ENCODE measurements at places on chromosomes 4 and X.

- no peak for DNase-seq
These were observed 1.7 kb downstream of the PPP2R2C start for GRCh38 chr4:6470502-6471306.

DNA sequence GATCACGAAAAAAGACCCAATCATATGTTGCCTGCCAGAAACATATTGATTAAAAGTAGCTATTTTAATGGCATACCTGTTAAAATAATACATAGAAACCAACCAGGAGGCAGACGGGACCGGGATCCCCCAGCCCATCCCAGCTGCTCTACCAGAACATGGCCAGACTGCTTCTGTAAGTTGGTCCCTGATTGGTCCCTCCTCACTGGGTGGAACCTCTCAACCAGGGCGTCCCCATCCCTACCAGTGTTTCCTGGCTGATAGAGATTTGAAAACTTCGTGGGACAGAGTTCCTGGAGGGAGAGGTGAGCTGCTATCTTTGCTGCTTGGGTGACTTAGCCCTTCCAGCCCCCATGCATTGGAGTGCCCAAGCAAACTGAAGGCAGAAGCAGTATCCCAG, 256.2 kb downstream of the TRAM1L1 start:
- DNase-seq, result no peak

DNA sequence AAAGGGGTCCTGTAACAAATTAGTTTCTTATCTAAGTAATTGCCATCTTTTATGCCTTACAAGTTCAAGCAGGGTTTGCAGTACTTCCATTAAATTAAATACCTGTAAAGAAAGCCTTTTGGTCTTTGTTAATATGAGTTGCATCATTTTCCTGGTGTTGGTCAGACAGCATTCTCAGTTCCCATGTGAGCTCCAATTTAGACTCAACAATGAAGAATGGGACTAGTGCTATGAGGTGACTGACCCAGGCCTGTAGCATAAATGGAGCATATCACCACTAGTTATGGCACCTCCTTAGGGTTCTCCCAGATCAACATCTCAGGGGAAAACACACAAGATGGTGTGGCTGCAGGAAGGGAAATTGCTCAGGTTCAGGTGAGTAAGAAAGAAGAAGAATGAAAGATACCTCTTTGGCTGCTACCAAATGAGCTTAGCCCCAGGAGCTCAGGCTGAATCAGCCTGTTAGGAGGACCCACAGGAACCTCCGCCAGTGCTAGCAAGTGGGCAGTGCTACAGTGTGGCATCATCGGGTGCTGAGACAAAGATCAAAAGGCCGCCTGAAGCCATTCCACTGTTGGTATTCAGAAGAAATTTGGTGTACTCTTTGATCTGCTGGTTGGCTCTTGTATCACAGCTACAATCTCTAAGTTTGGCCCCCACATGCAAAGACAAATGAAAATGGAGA, 1.8 kb downstream of the TTC29 start:
- DNase-seq, result no peak

DNA sequence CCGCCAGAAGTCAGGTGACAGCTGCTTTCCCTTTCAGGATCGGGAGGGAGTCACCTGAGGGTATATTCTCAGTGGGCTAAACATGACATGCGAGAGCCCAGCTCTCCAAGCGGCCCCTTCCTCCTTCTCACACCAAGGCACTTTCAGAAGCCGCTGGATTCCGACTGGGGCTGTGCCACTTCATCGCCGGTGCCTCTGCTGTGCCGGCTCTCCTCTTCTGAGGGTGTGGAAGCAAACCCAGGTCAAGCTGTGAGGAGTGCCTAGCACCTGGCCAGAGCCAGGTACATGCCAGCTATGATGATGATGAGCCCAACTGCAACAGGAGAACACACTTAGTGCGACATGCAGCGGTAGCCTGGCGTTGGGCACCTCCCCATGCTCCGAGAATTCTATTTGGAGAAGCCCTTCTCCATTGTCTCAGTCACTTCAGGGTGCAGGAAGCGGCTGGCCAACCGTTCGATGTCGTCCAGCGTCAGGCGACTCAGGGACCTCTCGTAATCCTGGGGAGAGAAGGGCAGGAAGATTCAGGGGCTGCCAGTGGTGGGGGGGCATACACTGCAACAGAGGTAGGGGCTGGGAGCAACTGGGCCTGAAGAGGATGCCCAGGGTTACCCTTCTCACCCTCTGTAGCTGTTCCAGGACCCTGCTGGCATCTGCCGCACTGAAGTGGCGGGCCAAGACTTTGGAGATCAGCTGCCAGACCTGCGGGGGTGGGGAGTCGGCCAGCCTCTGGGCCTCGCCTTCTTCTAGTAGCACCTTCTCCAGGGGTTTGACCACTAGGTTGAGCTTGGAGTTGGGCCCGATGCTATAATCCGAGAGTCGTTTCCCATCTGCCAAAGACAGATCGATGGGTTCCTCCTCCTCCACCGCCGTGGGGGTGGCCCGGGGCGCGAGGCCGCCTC, 1.0 kb downstream of the UBL4A start:
- no peak for DNase-seq

DNA sequence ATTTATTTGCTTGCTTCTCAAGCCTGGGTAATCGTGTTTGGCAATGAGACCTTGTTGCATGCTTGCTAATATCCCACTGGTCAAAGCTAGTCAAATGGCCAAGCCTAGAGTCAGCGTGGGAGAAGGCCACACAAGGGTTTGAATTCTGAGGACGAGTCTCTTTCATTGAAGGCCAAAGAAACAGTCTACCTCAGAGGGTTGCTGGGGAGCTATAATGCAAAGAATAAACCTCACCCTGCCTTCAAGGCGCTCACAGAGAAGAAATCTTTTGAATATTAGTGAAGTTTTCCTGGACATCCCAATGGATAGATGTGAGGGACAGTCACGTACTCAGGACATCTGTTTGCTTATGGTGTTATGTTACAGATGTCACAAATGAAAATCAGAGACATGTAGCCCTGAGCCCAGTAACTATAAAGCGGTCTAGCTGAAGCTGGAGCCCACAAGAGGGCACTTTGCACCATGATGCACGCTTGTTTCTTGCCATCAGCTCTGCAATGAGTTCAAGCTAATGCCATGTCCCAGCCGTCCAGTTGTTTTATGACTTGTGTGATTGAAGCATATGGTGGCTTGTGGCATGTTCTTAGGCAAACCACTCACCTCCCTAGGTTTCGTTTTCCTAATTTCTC, 1.1 kb upstream of the TLR3 start:
- DNase-seq, result no peak

DNA sequence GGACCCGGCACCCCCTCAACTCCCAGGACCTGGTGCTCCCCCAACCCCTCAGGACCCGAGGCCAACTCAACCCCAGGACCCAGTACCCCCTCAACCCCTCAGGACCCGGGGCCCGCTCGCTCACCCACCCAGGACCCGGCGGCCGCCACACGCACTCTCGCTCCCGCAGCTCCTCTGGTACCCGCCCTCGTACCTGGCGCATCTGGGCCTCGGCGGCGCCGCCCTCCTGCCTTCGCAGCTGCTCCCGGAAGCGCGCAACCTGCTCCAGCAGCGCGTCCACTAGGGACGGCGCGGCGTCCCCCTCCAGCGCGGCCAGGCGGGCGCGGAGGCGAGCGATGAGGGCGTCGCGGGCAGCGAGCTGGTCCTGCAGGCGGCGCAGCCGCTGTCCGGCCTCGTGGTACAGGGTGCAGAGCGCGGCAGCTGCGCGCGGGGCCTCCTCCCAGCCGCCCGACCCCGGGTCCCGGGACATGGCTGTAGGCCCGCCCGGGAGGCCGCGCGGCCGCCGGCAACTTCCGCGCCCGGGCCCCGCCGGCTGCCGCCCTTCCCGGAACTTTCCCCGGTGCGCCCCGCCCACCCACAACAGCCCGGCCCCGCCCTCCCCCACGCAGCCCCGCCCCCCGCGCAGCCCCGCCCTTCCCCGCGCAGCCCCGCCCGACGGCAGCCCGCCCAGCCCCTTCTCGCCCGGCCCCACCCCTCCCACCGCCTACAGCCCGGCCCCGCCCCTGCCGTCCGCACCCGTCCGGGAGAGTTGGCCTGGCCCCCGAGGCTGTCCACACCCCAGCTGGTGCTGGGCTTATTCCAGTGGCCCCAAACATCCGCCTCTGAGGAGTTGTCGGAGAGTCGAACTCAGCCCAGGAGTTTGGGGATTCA, at the start of gene TNIP2:
TNIP2 (minus strand) TSS at position 516 of the 870 bp plus-strand sequence; CDS start at position 469, 47 bp downstream.
- DNase-seq, result no peak

GRCh38 chrX:147779173-147779572, 132.5 kb upstream of the FMR1 start:
- DNase-seq, result no peak

- no peak for DNase-seq
These were observed 34.7 kb upstream of the NYX start for GRCh38 chrX:41412261-41413081.

DNA sequence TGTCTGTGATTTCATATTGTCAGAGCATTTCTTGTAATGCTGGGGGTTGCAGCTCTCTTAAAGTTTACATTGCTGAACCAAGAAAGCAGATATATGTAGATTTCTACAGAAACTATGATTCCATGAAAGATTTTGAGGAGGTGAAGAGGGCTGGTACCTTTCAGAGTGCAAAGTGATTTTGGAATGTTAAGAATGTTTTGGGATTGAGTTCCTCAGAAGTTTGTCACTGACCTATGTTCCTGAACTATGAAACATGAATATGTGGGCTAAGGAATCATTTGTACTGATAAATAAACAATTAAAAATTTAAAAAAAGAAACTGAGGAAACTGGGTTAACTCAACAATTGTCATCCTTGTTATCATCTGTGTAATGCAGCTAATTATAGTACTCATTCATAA, 12.3 kb upstream of the CHIC2 start:
- peak; percentile 83 for DNase-seq

GRCh38 chrX:87265518-87265917, 252.1 kb upstream of the KLHL4 start:
- no peak for DNase-seq
